Iris pigment epithelial cell (primary cell): ENCODE measurements at places on chromosomes 12 and 14.

- DNase-seq, result no peak
Measured at GRCh38 chr14:67683842-67684241, 9.4 kb upstream of the VTI1B start.

- no peak for DNase-seq
Measured at GRCh38 chr14:36214476-36215216, 38.1 kb upstream of the PTCSC3 start.

- peak; percentile 6 for DNase-seq
Measured at GRCh38 chr12:112664569-112664968, 127.0 kb upstream of the RPH3A start.

DNA sequence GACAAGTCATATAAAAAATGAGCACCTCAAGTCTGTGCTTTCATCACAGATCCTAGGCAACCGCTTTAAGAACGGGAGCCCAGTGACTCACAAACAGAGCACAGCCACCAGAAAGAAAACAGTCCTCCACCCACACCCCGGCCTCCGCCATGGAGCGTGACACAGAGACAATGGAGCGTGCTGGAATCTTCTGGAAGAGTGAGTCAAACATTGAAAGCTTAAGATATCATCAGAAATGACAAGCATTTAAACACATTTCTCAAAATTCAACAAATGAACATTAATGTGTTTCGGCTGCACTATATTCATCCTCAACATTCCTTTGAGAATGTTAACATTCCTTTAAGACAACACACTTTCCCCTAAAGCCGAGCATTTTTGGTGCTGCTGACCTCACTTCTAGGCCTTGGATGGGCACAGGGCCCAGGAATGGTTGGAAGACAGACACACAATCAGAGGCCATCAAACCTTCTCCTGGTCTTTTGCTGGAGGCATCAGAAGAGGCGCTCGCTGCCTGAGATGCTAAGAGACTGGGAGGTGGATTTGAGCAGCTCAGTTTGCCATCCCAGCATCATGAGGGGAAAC, 23.6 kb upstream of the TMEM132D start:
- peak; percentile 4 for DNase-seq

DNA sequence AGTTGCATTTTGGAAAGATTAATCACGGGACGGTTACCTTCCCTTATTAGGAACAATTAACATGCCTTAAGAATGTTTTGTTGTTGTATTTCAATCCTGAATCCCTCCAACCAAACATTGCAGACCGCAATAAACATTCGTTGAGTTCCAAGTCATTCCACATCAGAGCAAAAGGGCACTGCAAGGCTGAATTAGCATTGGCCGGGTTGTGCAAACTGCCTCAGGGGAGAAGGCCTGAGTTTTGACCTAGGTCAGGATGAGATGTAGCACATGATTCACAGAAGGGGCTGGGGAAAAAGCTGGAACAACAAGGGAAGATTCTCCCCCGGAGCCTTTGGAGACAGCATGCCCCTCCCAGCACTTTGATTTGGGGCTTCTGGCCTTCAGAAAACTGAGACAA, 82.1 kb upstream of the BDKRB2 start:
- DNase-seq, result peak; percentile 92
